ENCODE measurements at places on chromosomes 2 and 18.

- no peak for DNase-seq
Observed at GRCh38 chr18:11521853-11522252, 87.5 kb upstream of the SLC35G4 start.

DNA sequence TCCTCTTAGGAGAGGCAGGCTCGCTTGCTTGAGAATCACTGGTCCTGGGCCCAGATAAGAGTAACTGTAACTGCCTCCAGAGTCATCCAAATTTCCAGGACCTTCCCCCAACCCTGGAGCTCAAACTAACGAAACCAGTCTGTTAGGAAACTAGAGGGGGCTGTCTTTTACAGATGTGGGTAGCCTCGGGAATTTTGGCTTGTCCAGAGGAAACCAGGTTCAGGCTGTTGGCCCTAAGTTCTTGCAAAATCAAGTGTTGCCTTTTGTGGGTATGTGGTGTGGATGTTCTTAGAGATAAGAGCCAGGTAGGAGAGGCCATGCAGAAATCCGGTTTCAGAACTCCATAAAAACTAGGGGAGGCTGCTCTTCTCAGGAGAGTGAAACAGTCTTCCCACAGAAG is 125.0 kb upstream of the DLX2 start:
- DNase-seq = no peak

DNA sequence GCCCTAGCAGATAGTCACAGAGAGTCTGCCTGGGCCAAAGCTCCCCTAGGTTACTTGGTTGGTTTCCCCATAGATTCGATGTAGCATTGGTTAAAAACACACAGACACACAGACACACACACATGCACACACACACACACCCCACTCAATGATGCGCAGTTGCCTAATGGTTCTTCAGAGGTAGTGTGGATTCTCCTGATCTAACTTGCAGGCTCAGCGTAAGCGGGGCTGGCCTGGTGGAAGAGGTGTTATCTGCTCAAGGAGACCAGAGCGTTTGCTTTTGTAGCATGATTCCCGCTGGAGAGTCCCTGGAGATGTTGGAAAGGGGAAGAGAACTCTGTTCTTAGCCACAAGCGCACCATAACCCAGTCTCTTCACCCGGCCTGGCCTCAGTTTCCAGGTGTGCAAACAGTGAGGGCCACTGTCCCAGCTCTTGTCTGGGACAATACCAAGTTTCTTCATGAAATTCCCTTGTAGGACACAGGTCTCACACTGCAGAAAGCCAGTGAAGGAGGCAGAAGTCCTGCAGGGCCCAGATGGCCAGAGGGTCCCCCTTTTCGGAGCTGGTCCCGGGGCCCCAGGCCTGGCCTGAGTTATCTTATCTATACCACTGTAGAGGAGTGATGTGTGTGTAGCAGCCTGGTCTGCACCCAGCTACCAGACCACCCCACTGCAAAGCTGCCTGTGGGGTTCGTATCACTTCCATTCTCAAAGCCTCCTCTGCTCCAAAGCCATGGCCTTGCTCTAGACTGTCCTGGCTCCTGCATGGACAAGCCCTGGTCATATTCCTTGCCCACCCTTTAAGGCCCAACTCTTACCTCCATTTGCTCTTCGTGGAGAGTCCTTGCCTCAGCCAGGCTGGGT is 3.7 kb downstream of the ACKR3 start:
- no peak for DNase-seq

GRCh38 chr2:237525559-237526157 is 38.6 kb downstream of the MLPH start:
- no peak for DNase-seq

DNA sequence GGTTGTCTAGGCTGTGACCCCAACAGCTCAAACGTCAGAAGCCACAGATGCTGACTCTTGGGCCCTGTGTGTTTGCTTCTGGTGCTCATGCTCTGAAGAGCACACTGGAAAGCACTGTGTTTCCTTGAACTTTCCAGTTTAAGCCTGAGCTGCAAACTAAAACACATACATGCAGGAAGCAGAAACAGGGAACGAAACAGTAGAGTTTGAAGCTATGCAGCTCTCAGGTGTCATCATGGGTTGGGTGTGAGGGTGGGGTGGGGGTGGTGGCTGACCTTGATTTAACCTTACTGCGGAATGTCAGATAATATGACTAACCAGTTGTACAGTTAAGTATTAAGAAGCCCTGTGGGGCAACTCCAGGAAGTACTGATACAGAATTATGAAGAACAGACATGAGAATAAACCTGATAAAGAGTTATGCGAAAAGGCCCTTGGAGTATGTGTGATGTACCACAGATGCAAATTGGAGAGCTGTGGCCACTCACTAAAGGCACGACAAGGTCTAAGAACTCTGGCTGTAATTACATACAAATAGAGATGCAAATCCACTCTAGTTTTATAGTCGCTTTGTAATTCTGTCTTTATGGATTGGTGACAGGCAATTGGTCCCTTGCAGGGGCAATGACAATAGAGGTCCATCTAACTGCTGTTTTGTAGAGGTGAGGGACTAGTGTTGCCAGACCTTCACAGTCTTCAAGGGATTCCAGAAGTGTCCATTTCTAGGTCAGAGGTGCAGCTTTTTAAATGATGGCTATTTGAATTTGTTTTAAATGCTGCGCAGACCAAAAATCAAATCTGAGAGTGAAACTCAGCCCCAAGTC is 273.1 kb downstream of the NAPG start:
- DNase-seq = no peak

Data from midbrain (tissue), 1 donor.